Activated naive CD4-positive, alpha-beta T cell treated with anti-CD3 and anti-CD28 coated beads for 36 hours (primary cell): ENCODE measurements at places on chromosomes 2 and 18.
A peak's percentile ranks its signal among the peaks of the same experiment; 100 is the strongest.

DNA sequence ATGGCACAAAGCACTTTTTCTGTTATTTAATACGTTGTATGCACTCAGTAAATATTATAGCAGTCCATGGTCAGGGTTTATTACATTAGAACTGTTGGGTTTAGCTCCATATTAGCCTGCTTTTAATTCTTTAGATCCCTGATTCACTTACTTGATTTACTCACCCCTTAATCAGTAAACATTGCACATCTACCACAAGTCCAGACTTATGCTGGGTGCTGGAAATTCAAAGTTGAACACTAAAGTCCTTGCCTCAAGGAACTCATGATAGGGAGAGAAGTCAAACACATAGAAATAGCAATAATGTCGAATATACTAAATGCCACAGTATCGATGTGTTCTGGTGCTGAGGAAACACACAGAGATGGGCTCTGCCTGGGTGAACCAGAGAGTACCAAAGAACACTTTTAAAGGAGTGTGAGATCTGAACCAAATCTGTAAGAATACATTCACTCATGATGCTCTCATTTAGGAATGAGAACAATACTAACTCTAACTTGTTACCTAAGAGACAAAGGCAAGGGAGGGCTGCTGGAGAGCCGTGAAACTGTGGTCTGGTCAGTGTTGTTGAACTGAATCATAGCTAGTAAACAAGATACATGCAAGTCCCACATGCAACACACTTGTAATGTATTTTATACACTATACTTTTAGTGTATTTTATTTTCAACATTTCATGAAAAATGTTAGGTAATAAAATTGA lies 4.9 kb downstream of the STAT4 start:
- DNase-seq: no peak

DNA sequence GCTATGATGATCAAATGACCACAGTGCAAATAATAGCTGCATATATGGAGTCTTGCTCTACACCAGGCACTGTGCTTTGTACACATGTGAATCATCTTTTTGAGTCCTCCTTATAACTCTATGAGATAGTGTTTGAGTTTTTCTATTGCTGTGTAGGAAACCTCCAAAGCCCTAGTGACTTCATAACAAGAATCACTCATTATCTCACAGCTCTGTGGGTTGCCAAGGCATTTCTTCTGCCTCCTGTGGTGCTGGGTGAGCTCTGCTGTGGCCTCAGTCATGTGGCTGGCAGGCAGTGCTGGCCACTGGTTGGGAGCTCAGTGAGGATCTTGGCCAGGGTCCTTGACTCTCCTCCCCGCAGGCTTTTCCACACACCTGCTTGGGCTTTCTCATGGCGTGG lies 153.4 kb downstream of the CAPN13 start:
- no peak for DNase-seq

- no peak for DNase-seq
Measured at GRCh38 chr2:135803278-135803677, 33.7 kb downstream of the LCT start.

GRCh38 chr2:241835611-241836010 lies 23.1 kb downstream of the PDCD1 start:
- no peak for DNase-seq

DNA sequence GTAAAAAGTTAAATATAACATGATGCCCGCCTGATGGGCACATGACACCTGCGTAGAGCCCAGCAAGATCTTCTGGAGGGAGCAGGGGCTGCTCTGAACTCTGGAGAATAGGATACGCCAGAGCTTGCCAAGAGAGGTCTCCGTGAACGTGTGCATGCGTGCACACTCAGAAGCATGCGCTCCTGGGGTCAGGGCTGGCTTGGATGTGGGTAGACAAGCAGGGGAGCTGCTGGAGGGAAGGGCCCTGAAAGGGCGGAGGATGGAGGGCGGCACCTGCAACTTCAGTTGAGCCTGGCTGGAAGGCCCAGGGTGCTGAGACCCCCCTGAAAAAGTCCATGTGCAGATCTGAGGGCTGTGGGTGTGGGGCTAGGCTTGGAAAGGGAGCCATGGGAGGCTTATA lies 828.4 kb upstream of the SALL3 start:
- no peak for DNase-seq

DNA sequence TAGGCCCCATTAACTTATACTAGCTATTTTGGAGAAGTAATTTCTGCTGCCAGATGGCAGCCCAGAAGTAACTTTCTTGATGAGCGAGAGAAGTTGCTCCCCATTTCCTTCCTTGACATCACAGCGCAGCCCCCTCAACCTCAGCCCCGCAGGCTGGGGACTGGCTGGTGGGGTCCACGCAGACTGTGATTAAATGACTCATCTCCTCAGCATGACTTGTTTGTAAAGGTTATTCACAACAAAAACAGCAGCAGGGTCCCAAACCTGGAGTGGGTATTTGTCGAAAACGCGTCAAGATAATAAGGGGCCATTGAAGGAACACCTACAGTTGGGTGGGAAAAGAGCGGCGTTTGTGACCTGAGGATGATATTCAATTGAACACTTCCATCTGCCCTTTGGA lies 120.6 kb downstream of the TXNL1 start:
- no peak for DNase-seq

DNA sequence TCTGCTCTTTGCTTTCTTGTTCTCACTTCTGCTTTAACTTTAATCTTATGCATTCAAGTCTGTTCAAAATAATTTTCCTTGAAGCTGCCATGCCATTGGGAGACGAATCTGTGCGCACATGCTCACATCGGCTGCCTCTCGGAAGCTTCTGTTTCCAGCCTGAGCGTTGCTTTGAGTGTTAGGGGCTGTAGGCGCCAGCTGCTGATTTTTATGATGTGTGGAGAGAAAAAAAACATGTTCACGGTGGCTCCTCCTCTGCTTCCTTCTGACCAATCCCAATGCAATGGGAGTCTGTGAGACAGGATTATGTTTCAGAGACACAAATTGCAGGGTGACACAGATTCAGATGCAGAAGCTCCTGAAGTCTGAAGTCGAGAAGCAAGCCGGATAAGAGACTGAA lies at the start of gene MC4R:
TSS of gene MC4R (minus strand) at position 180 of the 400 bp plus-strand sequence. CDS start 426 bp downstream, outside the sequence.
- DNase-seq: no peak

DNA sequence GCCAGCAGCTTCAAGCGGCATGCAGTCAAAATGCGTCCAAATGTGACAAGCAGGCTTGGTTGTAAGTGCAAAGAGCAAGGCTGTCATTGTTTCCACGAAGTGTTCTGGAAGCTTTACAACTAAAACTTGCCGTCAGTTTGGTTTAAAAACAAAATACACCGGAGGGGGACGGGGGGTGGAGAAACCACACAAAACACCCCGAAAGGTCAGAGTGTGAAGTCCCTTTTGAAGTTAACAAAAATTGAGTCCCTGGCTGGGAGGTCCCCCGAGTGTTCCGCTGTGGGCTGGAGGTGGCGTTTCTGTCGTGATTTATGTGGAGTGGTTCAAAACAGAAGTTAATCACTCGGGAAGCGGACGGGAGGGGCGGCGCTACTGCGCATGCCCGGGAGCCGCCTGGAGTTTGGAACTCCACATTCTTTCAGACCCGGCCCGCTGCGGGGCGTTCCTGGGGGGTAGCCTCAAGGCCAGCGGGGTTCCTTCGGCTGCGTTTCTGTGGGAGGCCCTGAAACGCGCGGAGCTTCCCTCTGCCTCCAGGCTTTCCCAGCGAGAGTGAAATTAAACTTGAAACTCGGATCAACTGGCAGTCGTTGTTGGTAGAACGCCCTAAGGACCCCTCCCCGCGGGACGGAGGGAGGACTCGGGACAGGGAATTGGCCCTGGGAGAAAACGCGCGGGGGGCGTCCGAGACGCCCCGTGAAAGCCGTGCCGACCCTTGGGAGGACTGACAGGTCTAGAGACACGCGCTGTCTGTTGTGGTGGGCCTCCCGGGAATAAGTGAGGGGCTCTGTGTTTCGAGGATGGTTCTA lies 1.4 kb downstream of the TGIF1 start:
- DNase-seq: peak; percentile 93

DNA sequence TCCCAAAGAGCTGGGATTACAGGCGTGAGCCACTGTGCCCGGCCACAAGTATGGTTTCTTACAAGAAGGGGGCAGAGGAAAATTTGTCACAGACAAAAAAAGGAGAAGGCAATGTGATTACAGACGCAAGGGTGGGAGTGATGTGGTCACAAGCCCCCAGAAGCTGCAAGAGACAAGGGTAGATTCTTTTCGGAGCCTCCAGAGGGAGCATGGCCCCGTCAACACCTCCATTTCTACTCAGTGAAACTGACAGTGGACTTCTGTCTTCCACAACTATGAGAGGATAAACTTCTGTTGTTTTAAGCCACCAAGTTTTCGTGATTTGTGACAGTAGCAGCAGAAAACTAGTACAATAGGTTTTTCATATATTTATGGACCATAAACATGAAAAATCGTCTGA lies 2.1 kb upstream of the TCF7L1 start:
- no peak for DNase-seq

DNA sequence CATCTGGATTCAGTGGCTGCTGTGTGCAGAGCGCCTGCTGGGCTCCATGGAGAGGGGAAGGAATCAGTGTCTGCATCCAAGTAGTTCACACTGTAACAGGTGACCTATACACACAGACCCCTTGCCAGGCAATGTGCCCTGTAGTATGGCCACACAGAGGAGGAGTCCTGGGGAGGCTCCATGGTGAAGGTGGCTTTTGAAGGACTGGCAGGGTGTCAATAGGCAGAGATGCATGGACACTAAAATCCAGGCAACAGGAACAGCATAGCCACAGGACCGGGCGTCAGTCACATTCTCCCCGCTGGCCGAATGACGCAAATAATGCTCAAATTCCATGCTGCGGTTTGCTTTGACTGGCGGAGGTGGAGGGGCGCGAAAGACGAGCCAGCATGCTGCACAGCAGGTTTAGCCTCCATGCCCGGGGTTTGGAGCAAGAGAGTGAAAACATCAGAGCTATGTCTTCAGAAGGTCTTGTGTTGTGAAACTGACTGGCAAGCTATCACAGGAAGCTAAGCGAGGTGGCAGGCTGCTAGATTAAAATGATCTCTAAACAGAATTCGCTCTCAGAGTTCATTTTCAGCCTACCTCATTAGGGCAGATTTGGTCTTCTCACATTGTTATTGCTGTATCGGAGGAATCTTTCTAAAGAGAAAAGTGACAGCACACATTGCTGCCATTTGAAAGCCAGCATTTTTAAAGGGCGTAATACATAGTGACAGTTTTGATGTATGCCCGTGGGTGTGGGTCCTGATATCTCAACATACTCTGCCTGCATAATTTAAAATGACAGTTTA lies 1.2 kb upstream of the CHMP1B start:
- peak; percentile 71 for DNase-seq

- no peak for DNase-seq
Measured at GRCh38 chr2:217634871-217635270, 367.9 kb downstream of the TNS1 start.

DNA sequence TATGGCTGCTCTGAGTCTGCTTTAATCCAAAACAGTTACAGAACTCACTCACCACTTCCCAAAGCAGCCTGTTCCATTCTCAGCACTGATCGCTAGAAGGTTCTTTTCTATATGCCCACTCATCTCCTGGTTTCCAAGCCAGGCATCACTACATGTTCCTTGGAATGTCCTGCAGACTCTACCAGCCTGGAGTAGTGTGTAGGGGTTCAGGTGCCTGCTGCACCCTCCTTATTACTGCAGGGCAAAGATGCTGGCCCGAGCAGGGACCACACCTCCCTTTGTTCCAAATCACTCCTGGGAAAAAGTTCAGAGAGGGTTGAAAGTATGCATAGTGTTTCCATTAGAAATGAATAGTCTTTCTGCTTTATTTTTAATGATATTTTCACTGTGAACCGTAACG lies 196.6 kb downstream of the SH3RF3 start:
- no peak for DNase-seq

GRCh38 chr2:149129433-149129832 lies 90.9 kb downstream of the LYPD6B start:
- no peak for DNase-seq

GRCh38 chr2:59974051-59974766 lies 579.2 kb downstream of the BCL11A start:
- DNase-seq: no peak

- no peak for DNase-seq
Measured at GRCh38 chr2:84858937-84859336, 21.9 kb downstream of the TRABD2A start.

DNA sequence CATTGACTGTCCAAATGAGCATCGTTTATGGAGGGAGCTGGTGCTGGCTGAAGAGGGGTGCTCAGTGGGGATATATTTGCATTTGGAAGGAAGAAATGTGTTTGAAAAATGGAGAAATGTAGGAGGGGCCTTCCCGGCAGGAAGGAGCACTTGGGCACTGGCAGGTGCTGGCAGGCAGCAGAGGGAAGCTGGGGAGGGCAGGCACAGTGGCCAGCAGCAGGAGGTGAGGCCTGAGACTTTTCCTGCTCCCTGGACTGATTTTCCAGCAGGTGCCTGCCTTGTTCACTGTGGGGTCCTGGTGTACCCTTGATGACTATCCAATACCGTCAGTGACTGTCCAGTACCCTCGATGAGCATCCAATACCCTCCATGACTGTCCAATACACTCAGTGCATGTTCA lies 20.8 kb upstream of the HPCAL1 start:
- DNase-seq: no peak
